ENCODE measurements at places on chromosomes 5 and 9.

DNA sequence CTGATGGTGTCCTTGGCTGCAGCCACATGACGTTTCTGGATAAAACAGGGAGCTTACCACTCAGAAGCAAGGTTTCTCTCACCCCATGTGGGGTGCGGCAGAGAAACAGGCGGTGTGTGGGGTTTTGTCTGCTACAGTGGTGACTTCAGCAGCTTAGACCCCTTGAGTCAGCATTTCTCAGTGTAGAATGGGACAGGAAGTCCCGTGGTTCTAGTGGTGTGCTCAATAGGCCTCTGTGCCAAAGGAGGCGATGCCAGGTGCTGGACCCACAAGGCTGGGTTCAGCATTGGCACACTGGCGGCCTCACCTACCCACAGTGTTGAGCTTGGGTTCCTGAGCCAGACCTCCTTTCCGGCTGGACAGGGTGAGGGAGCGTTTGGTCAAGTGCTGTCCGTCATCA is 125.2 kb upstream of the SMIM23 start:
- DNase-seq: peak; percentile 91

DNA sequence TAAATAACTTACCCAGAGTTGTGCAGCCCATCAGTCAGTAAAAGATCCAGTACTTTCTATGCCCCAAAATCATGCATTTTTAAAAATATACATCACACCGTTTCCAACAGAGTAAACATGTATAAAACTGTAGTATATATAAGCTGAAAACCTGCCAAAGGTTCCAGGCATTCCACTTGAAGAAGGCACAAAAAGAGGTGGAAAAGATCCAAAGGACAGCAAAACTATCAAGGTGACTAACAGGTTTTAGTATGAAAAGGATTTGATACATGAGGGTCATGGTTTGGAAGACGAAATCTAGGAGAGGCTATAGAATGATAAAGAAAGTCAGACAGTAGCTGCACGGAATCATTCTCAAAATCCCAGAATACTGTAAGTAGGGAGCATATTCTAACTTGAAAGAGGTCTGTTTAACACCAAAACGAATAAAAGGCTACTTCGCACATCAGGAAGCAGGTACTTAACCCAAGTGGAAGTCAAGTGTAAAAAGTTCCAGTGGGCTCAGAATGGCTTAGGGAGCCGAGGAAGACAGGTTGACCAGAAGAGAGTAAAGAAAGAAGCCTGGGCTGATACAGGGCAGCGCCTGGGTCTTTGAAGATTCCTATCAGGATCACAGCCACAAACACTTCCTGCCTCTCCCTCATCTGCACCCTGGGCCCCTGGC is 207.2 kb downstream of the ADAMTS12 start:
- no peak for DNase-seq

- DNase-seq: no peak
Measured at GRCh38 chr9:124363326-124364096, 51.7 kb downstream of the PSMB7 start.

- no peak for DNase-seq
Measured at GRCh38 chr9:115327436-115328122, 209.6 kb upstream of the TNC start.

DNA sequence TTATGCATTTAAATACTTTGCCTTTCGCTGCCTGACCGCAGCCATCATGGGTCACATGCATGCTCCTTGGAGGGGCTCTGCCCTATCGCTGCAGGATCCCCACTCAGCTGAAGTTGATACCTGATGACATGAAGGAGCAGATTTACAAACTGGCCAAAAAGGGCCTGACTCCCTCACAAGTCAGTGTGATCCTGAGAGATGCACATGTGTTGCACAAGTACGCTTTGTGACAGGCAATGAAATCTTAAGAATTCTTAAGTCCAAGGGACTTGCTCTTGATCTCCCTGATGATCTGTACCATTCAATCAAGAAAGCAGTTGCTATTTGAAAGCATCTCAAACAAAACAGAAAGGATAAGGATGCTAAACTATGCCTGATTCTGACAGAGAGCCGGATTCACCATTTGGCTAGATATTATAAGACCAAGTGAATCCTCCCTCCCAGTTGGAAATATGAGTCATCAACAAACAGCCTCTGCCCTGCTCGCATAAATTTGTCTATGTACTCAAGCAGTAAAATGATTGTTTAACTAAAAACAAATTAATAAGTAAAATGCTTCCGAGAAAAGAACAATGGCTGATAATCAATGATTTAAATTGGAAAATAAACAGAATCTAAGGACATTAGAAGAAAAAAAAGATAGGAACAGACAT is 41.6 kb upstream of the PPP2CA start:
- DNase-seq: no peak

- DNase-seq: peak; percentile 59
Measured at GRCh38 chr9:97985058-97985861, 2.1 kb downstream of the ANP32B start.

GRCh38 chr5:107121793-107122519 is 548.8 kb downstream of the EFNA5 start:
- DNase-seq: no peak

DNA sequence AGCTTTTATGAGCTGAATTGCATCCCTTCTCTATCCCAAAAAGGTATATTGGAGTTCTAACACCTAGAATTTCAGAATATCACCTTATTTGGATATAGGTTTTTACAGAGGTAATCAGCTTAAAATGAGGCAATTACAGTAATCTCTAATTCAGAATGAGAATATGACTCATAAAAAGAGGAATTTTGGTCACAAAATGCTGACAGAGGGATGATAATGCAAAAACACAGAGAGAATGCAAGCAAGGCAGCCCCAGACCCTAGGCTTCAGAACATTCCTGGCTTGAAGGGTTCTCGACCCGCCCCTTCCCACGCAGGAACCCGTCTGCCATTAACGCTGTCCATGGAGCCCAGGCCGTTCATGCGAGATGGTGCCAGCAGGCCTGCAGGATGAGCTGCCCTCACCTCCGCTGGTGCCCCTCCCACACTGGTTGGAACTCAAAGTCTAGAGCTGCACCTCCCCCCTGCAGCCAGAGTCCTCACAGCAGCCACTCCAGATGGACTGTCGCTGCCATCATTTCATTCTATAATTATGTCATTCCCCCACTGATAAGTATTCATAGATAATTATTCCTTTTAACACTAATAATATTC is 1173.4 kb upstream of the ACO1 start:
- peak; percentile 91 for DNase-seq

GRCh38 chr5:83724001-83724400 is 3.3 kb upstream of the HAPLN1 start:
- DNase-seq: no peak

All from common myeloid progenitor, CD34-positive (primary cell).